ENCODE measurements at places on chromosomes 3 and 15.

DNA sequence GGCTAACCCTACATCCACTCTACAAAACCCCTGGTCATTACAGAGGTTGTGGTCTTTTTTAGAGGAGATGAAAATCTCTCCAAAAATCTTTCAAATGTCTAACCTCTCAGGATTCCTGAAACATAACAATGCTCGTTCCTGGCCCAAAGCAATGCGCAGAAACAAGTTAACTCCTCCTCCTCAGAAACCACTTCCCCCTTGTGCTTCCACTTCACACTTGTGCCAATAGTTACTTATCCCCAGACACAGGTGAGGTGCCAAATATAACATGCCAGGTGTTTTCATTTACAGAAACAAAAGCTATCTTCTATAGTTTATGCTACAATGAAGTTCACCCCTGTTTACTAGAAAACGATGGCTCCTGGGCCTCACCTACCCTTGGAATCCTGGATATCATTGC, 6.2 kb downstream of the NDUFAF1 start:
- DNase-seq = no peak

DNA sequence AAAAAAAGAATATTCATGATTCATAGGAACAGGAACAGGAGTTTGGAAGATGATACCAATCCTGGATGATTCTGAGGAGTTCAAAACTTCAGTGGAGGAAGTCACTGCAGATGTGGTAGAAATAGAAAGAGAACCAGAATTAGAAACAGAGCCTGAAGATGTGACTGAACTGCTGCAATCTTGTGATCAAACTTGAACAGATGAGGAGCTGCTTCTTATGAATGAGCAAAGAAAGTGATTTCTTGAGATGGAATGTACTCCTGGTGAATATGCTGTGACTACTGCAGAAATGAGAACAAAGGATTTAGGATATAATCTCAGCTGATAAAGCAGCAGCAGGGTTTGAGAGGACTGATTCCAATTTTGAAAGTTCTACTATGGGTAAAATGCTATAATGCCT, 72.7 kb downstream of the GSK3B start:
- DNase-seq = no peak

- DNase-seq = no peak
Measured at GRCh38 chr3:47650294-47650693, 71.6 kb upstream of the CSPG5 start.

GRCh38 chr3:71951361-71951760, 166.4 kb upstream of the PROK2 start:
- no peak for DNase-seq

- DNase-seq = no peak
Measured at GRCh38 chr15:51642696-51643095, 20.1 kb upstream of the DMXL2 start.

GRCh38 chr15:70132139-70132538, 34.4 kb upstream of the TLE3 start:
- DNase-seq = no peak

DNA sequence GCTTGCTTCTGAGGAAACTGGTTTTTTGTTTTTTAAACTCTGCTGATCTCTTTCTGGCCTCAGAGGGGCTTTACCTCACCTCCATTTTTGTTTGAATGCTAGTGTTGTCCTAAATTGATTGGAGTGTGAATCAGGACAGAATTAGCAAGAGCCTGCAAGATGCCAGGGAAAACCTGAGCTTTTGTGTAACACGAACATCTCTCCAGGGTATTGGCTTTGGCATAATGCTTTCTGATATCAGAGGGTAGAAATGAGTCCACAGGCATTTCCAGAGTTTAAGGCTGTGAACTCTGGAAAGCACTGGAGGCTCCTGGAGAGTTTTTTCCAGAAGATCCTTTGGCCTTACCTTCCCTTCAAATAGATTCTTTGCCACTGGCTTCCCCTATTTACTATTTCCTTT, 87.1 kb downstream of the WDR76 start:
- no peak for DNase-seq

DNA sequence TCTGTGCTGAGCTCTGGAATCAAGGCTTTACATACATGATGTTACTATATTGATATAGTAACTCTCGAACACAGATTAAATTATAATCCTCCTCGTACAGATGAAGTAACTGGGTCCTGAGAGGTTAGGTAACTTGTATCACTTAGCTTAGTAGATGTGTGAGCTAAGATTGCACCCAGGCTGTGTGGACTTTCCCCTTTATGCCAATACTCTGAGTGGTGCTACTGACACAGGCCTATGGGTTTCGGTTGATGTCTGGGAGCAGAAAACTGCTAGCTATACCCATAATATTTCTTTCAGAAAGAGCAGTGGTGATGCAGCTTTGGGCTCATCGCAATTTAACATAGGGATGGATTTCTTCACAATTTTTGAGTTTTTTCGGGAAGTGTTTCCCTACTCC, 259.7 kb downstream of the RBMS3 start:
- DNase-seq = no peak

GRCh38 chr15:28246605-28247004, 75.4 kb downstream of the HERC2 start:
- DNase-seq = no peak

GRCh38 chr3:151142929-151143328, 57.5 kb downstream of the MED12L start:
- DNase-seq = no peak

- DNase-seq = no peak
Measured at GRCh38 chr15:31261266-31262142, 65.1 kb upstream of the KLF13 start.

- no peak for DNase-seq
Measured at GRCh38 chr3:108823227-108823626, 641 bp downstream of the TRAT1 start.

DNA sequence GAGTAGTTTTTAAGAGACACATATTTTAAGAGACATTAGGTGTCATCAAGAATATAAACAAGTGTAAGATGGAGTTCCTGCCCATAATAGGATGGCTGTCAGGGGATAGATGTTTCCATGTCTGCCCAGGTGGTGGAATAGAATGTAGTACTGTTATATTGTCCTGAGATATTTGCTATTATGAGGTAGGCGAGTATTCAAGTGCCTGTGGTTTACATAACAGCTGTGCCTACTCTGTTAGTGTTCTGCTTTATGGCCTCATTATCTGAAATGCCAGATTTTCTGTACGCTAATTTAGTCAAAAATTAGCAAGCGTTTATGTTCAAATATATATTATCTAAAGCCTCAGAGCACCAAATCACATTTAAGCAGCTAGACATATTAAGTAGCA, 360.2 kb upstream of the ROPN1 start:
- no peak for DNase-seq

All from CD4-positive, alpha-beta memory T cell (primary cell).